ENCODE measurements at places on chromosomes 16 and 17.

DNA sequence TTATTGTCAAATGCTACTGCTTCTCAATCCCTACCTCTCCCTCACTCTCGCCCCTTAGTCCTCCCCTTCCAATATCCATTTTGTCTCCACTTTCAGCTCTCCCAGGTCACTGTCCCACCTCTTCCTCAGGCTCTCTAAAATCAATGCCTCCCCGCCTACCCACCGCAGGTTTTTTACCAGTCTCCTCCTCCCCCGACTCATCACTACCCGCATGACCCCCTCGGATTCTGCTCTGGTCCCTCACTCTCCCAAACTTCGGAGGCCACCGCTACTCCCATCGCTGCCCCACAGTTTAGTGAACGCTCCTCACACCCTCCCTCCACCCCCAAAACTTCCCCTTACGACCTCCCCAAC is 513 bp downstream of the CRLF3 start:
- DNase-seq, result peak; percentile 53

DNA sequence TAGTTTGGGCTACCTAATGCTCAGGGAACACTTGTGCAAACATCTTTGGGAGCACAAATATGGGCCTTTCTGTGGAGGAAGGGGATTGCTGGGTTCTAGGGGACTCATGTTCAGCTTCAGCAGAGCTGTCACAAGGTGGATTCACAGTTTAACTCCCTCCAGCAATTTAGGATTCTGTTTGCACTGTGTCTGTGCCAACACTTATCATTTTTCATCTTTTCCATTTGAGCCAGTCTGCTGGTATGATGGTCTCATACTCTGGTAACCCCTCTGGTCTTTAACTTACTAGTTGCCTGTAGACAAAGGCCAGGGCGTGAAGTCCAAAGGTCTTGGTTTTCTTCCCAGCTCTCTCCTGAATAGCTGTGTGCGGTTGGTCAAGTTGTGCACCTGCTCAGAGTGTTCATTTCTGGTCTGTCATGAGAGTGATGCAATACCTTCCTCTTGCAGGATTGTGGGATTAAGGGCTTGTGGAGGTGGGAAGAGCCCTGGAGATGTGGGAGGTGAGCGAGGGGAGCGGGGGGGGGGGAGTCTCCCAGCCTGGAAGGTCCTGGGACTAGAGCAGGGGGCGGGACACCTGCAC is 152.6 kb downstream of the CMIP start:
- DNase-seq, result no peak

DNA sequence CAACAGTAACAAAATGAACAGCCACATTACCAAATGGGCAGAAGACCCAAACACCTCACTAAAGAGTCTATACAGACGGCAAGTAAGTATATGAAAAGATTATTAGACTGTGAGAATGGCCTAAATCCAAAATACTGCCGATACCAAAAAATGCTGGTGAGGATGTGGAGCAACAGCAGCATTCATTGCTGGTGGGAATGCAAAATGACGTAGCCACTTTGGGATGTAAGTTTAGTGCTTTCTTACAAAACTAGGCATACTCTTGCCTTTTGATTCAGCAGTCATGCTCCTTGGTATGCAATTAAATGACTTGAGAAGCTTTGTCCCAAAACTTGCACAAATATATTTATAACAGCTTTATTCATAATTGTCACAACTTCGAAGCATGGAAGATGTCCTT is 43.8 kb downstream of the RABEP1 start:
- DNase-seq, result no peak

DNA sequence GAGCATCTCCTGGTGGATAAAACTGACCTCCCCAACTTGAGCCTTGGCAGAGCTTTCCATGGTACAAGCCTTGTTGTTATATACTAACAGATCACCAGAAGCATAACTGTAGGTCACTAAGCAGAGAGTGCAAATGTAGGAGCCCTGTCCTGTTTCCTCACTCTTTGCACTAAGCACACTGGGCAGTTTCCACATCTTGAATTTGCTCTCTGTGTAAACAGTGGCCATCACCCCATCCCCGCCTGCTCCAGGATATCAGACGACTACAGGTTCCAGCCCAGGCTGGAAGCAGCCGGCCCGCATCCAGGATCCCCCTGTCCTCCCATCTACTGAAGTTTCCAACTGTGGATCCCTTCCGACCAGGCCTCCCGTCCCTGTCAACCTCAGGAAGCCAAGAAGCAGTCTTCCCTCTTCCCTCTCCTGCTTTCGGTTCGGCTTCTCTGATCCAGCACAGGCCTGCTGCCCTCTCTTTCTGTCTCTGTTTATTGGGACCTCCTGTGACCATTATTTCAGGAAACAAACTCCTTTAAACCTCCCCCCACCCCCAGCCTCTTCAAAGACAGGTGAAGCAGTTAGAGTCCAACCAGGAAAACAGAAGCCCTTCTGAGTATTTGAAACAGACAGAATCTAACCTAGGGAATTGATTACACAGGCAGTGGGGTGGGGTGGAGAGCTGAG is 22.6 kb upstream of the CACNG4 start:
- no peak for DNase-seq

- DNase-seq, result peak; percentile 24
Measured at GRCh38 chr16:13289515-13289914, 388.1 kb downstream of the SHISA9 start.

DNA sequence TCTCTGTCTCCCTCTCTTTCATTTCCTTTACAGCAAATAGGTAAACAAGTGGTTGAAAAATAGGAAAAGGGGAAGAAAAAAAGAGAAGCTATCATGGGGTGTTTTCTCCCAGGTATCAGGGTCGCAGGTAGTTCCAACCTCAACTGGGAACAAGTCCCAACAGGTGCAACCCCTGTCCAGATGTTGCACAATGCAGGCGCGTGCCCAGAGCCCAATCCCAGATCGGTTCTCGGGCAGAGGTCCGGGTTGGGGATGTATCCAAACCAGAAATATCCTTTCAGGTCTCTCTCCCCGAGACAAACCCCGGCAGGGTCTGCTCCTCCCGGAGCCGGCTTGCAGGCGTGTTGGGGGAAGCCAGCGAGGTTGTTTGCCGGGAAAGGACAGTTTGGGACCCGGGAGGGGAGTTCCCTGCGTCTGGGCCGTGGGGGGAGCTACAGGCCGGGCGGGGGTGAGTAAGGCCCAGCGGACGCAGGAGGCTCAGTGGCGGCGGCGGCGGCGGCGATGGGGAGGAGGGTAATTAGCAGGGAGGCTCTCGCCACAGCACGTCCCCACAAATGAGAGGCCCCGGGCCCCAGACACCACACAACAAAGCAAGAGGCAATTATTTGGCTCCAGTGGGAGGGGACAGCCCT is 21.2 kb upstream of the SP6 start:
- DNase-seq, result no peak

DNA sequence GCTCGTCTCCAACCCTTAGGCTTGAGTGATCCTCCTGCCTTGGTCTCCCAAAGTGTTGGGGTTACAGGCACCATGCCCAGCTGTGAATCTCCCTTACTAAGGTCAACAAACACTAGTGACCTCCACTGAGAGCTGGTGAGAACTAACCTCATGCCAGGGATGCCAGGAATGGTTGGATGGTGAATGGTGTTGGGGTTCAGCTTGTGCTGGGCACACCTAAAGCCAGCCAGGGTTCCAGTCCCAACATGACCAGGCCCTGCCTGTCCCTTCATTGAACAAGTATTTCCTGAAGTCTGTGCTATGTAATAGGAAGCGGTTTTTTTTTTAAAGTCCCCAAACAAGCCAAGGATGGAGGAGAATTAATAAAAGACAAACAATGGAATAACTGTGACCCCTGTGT is 56.0 kb upstream of the TOB1 start:
- DNase-seq, result no peak

DNA sequence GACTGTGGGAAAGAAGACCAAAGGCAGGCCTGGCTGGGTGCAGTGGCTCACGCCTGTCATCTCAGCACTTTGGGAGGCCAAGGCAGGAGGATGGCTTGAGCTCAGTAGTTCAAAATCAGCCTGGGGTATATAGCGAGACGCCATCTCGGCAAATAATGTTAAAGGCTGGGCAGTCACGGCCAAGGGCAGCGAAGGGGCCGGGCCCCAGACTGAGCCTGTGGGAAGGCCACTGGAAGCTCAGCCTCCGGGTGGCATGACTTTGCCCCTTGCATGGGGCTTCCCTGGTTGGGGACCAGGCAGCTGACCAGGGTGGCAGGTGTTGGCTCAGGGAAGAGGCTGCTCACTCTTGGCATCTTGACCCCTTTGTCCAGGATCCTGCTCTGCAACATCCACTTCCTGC is 14.0 kb upstream of the CD300LD start:
- no peak for DNase-seq

DNA sequence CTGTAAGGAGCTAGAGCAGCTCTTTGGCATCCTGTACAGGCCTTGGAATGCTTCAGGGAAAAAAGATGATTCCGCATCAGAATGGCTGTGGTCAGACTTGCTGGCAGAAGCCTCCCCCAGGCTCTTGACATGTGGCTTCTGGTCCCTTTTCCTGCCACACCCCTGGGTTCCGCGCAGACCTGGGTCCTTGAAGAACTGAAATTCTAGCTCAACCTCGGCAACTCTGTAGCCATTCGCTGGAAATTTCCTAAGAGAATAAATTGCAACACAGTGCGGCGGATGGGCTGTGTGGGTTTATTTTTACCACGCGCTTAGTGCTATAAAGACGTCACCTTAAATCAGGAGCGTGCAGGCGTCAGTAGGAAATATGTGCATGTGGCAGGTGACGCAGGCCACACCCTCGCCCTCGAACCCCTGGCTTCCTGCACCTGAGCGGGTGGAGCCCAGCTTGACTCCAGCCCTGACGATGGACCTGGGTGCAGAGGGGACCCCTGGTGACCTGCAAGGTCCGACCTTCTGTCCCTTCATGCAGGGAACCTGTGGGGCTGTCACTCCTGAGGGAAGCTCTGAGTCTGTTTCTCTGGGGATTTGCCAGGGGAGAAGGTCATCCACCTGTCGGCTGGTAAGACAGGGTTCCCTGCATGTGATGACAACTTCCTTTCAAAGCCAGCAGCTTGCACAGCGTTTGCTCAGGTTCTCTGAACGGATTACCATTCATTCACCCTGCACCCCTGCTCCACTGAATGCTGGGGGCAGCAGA is 46.3 kb downstream of the METRNL start:
- no peak for DNase-seq

Measured in GM13977 (cell line).